M059J (cell line): ENCODE measurements at places on chromosomes 6 and 20. TPM values are rescaled to one million over a fixed set of nuclear protein-coding genes. Genes with fewer than 3 reads are reported as not detected.

RAMACL gene
- total RNA-seq, result 0.27 and 0.30 TPM in 2 replicates

DNA sequence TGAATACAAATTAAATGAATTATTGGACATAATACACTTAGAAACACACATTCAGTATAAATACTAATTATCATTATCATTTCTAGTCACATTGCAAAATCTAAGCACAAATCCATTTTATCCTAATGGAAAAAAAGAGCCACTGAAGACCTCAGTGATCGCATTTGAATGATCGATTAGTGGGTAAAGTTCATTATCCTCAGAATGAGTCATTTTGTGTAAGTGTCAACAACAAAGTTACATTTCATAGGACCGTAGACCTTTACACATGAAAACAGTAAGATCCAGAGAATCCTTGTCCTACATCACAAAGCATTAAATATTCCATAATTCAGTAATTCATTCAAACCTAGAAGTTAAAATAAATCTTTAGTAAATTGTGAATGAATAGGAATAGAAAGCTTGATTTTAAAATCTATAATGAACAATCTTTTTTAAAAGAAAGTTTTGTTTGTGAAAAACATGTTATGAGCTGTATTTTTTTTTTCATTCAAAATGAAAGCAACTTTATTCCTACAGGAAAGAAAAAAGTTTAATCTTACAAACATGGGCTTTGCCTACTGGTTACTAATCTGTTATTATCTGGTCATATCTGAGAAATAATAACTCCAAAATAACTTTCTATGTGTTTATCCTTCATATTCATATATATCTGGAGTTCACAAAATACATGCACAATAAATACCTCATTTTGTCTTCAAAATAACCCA, 33.7 kb downstream of the ROS1 start:
- no peak for DNase-seq

OPN5 gene
- total RNA-seq, result not detected in 2 replicates

TRAM2 gene
- total RNA-seq, result 116 and 176 TPM in 2 replicates
